Nasal cavity respiratory epithelium epithelial cell of viscerocranial mucosa (primary cell): ENCODE measurements at places on chromosomes 3 and 15. TPM values are rescaled to one million over a fixed set of nuclear protein-coding genes. Genes with fewer than 3 reads are reported as not detected.

Gene ADCY5
- total RNA-seq, result not detected in 2 replicates

Gene GPR149
- not detected in 2 replicates for total RNA-seq

Gene CEP97
- 14.9 and 19.1 TPM in 2 replicates for total RNA-seq

Gene EFHB
- under 0.01 TPM in 1 of 2 replicates, not detected in the other for total RNA-seq

Gene ALPK3
- under 0.01 and 0.85 TPM in 2 replicates for total RNA-seq

Gene PRR23A
- total RNA-seq, result not detected in 2 replicates

Gene GPR156
- total RNA-seq, result under 0.01 and 0.14 TPM in 2 replicates

Gene CHCHD4
- total RNA-seq, result 29.5 and 34.5 TPM in 2 replicates

Gene TP63
- total RNA-seq, result 173 and 254 TPM in 2 replicates

Gene GPR87
- 92.6 and 121 TPM in 2 replicates for total RNA-seq

Gene PPP1R14D
- not detected in 2 replicates for total RNA-seq

Gene IQCF5
- not detected in 2 replicates for total RNA-seq

Gene PRSS50
- under 0.01 TPM in 1 of 2 replicates, not detected in the other for total RNA-seq

Gene MME
- 16.1 and 168 TPM in 2 replicates for total RNA-seq

Gene PRR20G
- total RNA-seq, result not detected in 2 replicates

Gene DUSP7
- total RNA-seq, result 53.3 and 110 TPM in 2 replicates

Gene ABCC5
- total RNA-seq, result 11.3 and 49.3 TPM in 2 replicates

Gene SCG5
- total RNA-seq, result 2.1 and 3.1 TPM in 2 replicates

Gene SCAANT1
- total RNA-seq, result not detected in 2 replicates

Gene SUSD5
- total RNA-seq, result 0.28 TPM in 1 of 2 replicates, not detected in the other

Gene CCDC13
- total RNA-seq, result 0.68 and 0.71 TPM in 2 replicates

Gene STRA6
- total RNA-seq, result 0.34 and 3.5 TPM in 2 replicates
